ENCODE measurements at places on chromosomes 6 and 20. TPM values are rescaled to one million over a fixed set of nuclear protein-coding genes. Genes with fewer than 3 reads are reported as not detected.

The MUC21 gene
- total RNA-seq, result not detected

The TLDC2 gene
- total RNA-seq, result 0.36 TPM

GRCh38 chr6:28537509-28538140 lies 11.9 kb downstream of the GPX5 start:
- no peak overlapping the region for H3K27ac ChIP-seq
- H3K27me3 ChIP-seq, result no peaks in the 10 kb centered on the region
- DNase-seq, result no peak
- H3K4me1 ChIP-seq, result no peaks in the 10 kb centered on the region

DNA sequence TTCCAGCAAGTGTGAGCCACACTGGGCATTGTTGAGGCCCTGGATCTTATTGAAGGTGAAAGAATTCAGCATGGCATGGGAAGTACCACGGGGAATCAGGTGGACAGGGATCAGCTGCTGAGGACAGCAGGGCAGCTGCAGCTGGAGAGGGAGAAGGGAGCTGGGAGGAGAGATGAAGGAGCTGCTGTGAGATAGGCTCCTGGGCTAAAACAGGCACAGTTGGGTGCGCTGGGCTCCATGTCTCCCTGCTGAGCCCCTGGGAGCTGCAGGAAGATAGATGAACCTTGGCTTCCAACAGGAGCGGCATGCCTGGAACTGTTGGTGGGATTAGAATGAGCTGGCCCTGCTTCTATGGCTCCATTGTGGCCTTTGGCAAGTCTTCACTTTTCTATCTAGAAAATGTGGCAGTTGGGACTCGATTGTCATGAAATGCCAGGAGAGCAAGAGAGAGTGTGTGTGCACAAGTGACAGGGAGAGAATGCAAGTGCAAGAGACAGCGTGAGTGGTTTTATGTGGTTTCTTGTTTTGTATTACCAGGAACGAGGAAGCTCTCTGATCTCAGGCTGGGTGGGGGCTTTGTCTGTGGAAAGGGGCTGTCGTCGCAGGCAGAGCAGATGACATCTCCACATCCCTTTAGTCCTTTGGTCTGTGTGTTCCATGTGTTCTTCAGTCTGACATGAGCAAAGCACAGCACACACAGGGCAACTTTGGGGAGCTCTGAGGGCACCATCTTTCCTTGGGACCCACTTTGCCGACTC lies 20.4 kb downstream of the SNPH start:
- no peak overlapping the region for H3K4me3 ChIP-seq
- no peaks in the 10 kb centered on the region for H3K4me1 ChIP-seq
- H3K27me3 ChIP-seq, result no peaks in the 10 kb centered on the region
- H3K36me3 ChIP-seq, result no peaks in the 10 kb centered on the region

GRCh38 chr20:25046181-25046641 lies 11.7 kb downstream of the ACSS1 start:
- H3K4me1 ChIP-seq, result peaks cover 7% of the 10 kb centered on the region
- no peaks in the 10 kb centered on the region for H3K36me3 ChIP-seq
- peak; percentile 54 for DNase-seq
- no peaks in the 10 kb centered on the region for H3K27me3 ChIP-seq
- H3K4me3 ChIP-seq, result no peak overlapping the region

GRCh38 chr6:44260011-44260410 lies 2.7 kb upstream of the SLC35B2 start:
- no peaks in the 10 kb centered on the region for H3K27me3 ChIP-seq
- no peaks in the 10 kb centered on the region for H3K36me3 ChIP-seq
- no peak overlapping the region for H3K27ac ChIP-seq
- DNase-seq, result peak; percentile 69
- no peak overlapping the region for H3K4me3 ChIP-seq
